Right cardiac atrium (tissue), 5 donors: ENCODE measurements at places on chromosomes 4 and X.
A peak's percentile ranks its signal among the peaks of the same experiment; 100 is the strongest.

DNA sequence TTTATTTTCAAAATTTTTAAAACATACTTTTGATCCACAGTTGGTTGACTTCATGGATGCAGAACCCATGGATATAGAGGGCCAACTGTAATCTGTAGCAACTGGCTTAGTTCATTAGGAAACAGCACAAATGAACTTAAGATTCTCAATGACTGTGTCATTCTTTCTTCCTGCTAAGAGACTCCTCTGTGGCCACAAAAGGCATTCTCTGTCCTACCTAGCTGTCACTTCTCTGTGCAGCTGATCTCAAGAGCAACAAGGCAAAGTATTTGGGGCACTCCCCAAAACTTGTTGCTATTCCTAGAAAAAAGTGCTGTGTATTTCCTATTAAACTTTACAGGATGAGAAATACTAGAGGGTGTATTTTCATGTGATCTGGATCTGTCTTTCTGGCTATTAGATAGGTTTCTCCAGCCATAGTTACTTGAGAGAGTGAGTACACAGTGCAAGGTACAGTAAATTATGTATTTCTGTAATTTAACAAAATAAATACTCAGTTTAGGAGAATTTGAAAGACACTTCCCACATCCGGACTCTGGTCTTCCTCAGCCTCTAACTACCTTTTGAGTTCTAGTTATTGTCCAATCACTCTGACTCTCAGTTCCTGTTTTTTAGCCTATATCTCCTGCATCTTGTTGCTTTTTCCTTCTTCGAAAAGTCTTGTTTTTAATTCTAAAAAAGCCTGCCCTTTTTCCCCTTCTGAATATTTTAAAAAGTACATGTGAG, 21.8 kb downstream of the TLR2 start:
- no peak for DNase-seq

- no peak for DNase-seq
Observed at GRCh38 chr4:181874602-181875001, 368.6 kb upstream of the TENM3 start.

DNA sequence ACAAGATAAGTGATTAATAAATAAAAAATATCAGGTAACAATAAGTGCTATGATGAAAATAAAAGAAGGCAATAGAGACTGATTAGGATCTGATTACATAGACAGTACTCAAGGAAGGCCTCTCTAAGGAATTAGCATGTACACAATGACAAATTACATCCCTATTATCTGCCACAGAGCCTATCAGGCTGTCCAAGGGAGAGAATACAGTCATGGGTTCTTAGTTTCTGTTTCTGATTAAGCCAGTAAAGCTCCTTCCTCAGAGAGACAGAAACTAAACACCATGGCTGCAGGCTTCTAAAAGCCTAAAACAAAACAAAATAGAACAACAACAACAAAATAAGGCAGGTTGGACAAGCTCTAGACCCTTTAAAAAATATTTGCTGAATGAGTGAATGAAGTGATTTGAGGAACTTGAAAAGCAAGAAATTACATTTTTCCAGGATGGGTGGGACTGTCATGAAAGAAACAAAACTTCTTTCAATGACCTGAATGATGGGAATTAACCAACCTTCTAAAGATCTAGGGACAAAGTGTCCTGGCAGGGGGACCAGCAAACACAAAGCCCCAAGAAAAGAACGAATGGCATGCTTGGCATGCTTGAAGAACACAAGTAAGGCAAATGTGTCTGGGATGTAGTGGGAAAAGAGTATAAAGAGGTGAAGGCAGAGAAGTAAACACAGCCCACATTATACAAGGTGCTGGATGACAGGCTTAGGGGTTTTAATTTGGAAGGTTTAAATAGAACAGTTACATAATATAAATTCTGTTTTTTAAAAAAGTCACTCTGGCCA, 44.1 kb downstream of the NAA11 start:
- DNase-seq = no peak

GRCh38 chr4:44157611-44158277, 290.9 kb downstream of the KCTD8 start:
- DNase-seq = no peak

- no peak for DNase-seq
Observed at GRCh38 chr4:106529348-106530023, 160.9 kb upstream of the GIMD1 start.

DNA sequence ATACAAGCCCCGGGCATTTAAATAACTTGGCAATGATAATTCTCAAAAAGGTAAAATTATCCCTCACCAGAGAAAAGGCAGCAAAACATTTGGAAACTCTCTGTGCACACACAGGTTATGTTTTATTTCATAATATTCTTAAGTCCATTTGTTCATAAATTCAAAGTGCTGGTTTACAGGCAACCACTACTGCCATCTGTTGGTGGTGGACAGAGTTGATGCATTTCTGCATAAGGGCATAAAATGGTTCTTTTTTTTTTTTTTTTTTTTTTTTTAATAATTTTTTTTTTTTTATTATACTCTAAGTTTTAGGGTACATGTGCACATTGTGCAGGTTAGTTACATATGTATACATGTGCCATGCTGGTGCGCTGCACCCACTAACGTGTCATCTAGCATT, 31.5 kb upstream of the IL21 start:
- DNase-seq = no peak

- no peak for DNase-seq
Observed at GRCh38 chrX:18643243-18643642, 28.7 kb downstream of the RS1 start.

DNA sequence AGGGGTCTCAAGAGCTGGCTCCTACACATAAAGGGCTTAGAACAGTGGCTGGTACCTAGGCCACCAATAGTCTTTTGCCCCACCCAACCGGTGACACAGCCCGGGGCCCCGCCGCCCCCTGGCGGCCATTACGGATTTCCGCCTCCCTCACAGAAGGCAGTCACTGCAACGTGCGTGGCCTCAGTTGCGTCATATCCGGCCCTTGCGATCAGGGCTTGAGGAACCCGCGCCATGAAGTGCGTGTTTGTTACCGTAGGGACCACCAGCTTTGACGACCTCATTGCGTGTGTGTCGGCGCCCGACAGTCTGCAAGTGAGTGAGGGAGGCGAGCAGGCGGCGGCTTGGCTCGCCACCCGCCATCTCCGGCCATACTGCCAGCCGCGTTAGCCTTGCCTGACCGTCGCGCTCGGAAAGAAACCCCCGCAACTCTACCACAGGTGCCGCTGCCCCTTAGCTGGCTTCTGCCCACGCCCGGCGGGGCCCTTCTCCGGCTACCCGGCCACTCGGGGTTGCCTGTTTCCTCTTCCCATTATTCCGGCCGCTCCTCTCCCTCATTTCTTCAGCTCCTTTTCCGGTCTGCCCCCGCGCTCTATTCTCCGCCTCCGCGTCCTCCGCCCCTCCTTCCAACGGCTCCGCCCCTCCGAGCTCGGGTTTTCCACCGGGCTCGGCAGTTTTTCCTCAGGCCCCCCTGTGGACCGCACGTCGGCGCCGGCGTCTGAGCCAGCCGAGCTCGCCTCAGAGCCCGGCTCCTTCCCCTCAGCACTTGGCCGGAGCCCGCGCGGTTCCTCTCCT, at the start of gene ALG13:
TSS of gene ALG13 (plus strand) at position 183 of the 792 bp plus-strand sequence. CDS start at position 232, 49 bp downstream.
- DNase-seq = peak; percentile 95
